ENCODE measurements at places on chromosomes 11 and 22.

DNA sequence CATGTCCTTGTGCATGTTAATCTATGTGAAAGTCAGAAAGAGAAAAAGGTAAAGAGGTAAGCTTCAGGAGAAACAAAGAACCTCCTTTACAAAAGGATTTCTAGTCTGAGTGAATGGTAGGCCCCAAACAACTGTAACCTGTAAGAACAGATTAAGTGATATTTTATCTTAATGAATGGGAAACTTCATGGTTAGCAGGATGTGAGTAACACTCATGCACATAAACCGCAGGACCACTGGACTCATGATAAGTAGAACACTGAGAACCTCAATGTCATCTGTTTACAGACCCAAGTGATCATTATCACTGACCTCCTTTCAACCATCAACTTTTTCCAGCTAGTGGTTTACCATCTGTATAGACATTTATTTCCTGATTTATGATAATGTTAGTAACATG is 19.9 kb downstream of the OR8G5 start:
- no peak for DNase-seq

DNA sequence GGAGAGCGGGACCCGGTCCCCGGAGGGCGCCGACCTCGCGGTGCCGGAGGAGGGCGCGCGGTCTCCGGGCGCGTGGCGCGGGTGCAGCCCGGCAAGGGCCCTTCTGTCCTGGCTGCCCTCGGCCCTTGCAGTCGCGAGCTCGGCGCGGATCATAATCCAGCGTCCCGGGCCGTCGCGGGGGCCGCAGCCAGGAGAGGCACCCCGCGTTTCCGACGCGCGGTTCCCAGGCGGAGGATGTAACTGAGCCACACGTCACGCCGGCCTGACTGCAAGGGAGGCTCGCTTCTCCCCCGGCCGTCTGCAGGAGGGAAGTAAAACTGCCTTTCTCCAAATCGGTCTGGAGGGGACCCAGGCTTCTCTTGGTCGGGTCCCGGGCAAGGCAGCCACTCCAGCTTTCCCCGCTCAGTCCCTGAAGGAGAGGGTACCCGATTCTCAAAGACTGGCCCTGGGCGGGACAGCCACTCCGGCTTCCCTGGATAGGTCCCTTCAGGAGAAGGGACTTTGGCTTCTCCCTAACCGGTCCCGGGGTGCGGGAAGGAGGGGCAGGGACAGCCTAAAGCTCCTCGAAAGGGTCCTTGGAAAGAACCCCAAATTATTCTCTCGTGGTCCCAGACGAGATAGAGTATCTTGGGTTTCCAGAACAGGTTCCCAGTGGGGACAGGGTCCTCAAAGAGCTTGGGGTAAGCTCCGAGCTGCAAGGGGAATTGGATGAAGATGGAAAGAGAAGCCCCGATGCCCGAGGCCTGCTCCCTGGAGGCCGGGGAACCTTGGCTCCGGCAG is 836 bp downstream of the SPON1 start:
- DNase-seq = no peak

DNA sequence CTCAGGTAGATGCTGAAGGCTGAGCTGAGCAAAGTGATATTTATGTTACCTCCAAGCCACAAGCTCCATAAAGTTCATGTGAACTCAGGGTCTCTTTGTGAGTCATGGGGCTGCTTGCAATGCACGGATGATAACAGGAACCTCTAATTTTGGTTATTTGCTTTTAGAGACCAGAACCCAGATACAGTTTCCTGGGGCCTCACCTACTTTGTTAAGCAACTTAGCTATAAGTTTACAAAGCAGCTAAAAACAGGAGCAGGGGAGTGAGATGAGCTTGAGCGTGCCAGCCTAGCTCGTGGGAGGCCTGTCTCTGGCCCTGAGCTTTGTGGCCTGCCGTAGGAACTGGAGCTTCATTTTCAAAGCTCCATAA is 29.2 kb downstream of the SREBF2 start:
- DNase-seq = no peak

GRCh38 chr11:5488798-5489399 is 414 bp downstream of the OR52D1 start:
- DNase-seq = no peak

DNA sequence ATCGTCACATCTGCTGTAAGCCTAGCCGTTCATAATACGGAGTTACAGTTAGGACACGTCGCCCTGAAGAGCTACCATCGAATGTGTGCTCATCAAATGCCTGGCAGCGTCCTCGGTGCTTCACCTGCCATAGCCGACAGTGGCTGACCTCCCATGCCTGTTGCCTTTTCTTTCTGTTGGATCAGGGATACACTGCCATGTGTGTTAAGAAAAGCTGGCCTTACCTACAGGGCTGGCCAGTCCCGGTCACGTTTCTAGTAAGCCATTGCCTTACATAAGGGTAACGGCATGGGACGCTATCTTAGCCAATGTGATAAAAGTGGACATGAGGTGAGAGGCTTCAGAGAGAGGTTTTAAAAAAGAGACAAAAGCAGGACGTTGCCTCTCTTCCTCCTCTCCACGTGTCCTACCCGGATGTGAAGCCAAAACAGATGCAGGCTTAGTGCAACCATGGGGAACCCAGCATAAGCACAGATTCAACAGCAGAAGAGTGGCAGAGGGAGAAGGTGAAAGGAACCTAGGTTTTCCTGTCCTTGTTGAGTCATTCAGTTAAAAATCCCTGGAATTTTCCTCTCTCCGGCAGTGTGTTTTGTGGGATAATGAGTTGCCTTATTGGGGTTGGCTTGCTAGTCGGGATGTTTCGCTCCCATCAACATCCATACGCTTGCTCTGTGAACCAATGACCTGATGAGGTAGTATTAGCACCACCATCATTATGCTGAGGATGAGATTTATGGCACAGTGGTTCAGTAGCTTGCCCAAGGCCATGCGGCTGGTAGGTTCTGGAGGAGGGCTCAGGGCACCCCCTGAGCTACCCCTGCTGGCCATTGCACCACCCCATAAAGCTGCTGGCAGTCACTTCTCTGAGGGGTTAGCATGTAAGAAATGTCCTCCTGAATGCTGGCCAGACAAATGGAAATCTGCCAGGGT is 67.4 kb upstream of the B3GAT1 start:
- DNase-seq = no peak

DNA sequence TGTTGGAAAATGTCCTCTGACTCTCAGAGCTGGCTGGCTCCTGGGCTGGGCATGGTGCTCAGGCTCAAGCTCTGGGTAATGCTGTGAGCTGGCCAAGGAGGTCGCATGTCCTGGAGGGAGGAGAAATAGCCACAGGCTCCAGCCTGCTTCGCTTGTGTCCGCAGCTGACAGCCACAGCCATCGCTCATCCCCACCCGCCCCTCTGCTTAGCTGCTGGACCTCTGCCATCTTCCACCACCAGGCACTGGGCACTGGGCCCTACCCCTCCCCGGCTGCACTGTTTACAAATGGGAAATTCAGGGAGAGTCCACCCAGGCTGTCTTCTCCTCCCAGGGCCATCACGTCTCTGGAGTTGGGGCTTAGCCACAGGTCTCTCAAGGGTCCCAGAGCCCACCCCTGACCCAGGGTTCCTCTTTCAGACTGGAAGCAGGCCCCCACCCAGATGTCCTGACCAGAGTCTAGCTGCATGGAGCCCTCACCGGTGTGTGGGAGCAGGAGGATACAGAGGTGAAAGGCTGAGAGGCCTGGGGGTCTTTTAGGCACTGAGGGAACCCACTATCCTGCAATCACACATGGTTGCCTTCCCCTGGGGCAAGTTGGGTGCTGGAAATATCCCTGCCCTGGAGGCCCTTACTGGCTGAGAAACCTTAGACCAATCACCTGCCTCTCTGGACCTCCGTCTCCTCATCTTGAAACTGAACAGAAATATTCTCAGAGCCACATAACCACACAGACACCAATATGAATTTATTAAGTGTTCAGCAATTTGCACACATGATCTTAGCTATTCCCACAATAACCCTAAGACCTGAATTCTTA is 62.7 kb downstream of the CD82 start:
- no peak for DNase-seq

- DNase-seq = no peak
Observed at GRCh38 chr11:9651899-9652748, 11.8 kb upstream of the SWAP70 start.

DNA sequence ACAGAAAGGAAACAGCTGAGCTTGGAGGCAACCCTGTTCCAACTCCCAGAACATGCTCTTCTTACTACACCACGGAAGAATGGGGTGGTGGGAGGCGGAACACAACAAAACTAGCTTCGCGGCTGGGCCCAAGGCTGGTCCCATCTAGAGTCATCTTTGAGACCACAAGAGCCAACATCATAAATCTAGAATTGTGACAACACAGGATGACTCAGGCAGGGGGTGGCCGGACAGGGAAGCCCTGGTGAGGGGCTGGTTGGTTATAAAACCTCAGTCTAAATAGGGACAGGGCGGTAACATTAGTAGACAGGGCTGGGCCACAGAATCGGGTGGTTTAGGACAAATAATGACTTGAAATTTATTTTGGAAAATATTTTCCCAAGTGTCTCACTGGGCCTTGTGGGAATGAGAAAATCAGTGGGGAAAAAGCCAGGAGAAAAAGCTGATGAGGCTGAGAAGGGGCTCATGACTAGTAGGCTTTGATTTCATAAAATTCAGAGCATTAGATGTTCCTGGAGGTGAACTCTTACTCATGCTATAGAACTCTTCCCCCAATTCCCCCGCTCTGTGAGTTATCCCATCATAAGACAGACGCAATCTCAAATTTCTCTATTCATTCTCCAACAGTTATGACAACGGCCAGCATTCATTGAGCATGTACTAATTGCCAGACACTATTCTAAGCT is 151.8 kb upstream of the TIMP3 start:
- DNase-seq = no peak

GRCh38 chr11:65766535-65766934 is 14.2 kb downstream of the AP5B1 start:
- no peak for DNase-seq

- DNase-seq = no peak
Observed at GRCh38 chr22:39514373-39514973, 5.9 kb upstream of the ATF4 start.

All from stimulated activated CD8-positive, alpha-beta memory T cell treated with anti-CD3 and anti-CD28 coated beads, Interleukin-4, amount 100 ng/mL, for 4 hours (primary cell).